ENCODE measurements at places on chromosomes 16 and 17.
A peak's percentile ranks its signal among the peaks of the same experiment; 100 is the strongest.

GRCh38 chr17:13457783-13458182 lies 143.9 kb downstream of the HS3ST3A1 start:
- no peak for DNase-seq
- H3K36me3 ChIP-seq, result no peaks in the 10 kb centered on the region
- H3K27me3 ChIP-seq, result no peaks in the 10 kb centered on the region
- H3K4me1 ChIP-seq, result no peaks in the 10 kb centered on the region
- no peak overlapping the region for H3K27ac ChIP-seq

GRCh38 chr17:35295686-35296085 lies 52.8 kb downstream of the SLFN5 start:
- H3K27ac ChIP-seq, result no peak overlapping the region
- H3K4me1 ChIP-seq, result no peaks in the 10 kb centered on the region
- no peaks in the 10 kb centered on the region for H3K36me3 ChIP-seq
- H3K4me3 ChIP-seq, result no peak overlapping the region

GRCh38 chr17:29143894-29144293 lies 36.3 kb downstream of the MYO18A start:
- H3K36me3 ChIP-seq, result no peaks in the 10 kb centered on the region
- H3K4me3 ChIP-seq, result no peak overlapping the region
- no peaks in the 10 kb centered on the region for H3K27me3 ChIP-seq
- H3K4me1 ChIP-seq, result peaks cover 33% of the 10 kb centered on the region

DNA sequence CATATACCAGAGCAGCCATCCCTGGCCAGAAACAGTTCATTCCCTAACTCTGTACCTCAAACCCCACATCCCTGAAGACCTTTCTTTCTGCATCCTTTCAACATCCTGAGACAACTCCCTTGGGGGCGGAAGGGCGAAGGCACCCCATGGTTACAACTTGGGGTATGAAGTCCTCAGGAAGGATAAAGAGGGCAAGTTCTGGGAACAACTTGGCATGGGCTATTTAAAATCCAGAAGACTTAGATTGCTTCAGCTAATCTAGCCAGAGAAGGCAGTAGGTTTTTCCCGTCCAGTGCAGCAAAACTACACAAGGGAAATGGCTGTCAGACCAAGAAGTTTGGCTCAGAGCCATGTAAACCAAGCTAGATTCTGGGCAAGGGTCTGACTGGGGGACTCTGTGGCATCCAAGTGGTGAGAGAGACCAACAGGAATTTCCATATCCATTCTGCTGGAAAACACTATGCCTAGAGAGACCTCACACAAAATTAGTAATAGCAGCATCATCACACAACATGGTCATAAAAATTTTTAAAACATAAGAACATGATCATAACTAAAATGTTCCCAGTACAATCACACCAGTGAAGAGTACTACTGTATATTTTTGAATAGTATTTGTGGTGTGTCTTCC lies 113.2 kb downstream of the CDYL2 start:
- no peak for DNase-seq
- no peaks in the 10 kb centered on the region for H3K4me1 ChIP-seq
- no peaks in the 10 kb centered on the region for H3K27me3 ChIP-seq
- no peak overlapping the region for H3K4me3 ChIP-seq

GRCh38 chr16:11051879-11052808 lies 107.8 kb downstream of the CLEC16A start:
- no peak for DNase-seq
- H3K36me3 ChIP-seq, result no peaks in the 10 kb centered on the region
- peak overlapping the region; percentile 24 for H3K27ac ChIP-seq

GRCh38 chr16:49701789-49702494 lies 154.0 kb downstream of the ZNF423 start:
- no peak for DNase-seq
- H3K27ac ChIP-seq, result no peak overlapping the region
- H3K36me3 ChIP-seq, result no peaks in the 10 kb centered on the region
- H3K27me3 ChIP-seq, result no peaks in the 10 kb centered on the region

DNA sequence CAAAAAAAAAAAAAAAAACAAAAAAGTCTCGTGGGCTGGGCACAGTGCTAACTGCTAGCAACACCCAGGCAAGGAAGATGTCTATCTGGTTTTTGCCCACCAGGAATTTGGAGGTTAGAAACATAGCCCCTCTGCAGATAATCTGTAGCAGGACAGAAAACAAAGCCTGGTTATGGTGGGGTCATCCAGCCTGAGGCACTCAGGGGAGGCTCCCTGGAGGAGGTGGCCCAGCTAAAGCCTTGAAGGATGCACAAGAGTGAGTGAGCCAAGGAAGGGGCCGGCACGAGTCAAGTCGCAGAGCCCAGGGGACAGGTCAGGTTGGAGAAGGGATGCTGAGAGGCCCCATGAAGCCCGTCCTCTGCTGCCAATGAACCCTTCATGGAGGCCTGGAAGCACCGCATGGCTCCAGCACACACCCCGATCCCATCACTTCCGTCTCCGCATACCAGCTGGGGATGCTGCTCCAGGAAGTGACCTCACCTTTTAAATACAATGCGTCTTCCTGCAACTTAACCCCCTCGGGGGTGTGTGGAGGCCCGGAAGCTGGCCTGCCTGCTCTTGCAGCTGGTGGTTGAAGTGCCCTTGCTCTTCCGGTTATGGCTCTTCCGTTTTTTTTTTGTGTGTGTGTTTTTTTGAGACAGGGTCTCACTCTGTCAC lies 86.5 kb downstream of the ENGASE start:
- H3K27me3 ChIP-seq, result no peaks in the 10 kb centered on the region
- peaks cover 5% of the 10 kb centered on the region for H3K4me1 ChIP-seq
- H3K4me3 ChIP-seq, result no peak overlapping the region

DNA sequence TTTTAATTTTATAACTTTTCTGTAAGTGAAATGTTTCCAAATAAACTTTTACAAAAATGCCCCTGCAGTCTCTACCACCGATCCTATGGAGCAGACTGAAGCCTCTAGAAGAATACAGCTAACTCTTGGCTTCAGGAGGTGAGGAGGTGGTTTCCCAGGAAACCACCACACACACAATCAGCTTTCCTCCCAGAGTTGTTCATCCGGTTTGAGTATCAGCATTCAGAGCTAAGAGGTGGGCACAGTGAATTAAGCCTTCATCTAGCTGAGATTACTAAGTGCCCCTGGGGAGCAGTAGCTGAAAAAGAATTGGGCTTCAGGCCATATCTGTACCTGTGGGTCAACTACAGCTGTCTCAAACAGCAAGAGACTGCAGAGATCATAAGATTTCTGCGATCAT lies 139.7 kb downstream of the AATF start:
- no peak overlapping the region for H3K4me3 ChIP-seq
- no peak for DNase-seq
- H3K4me1 ChIP-seq, result peaks cover 26% of the 10 kb centered on the region
- H3K27me3 ChIP-seq, result no peaks in the 10 kb centered on the region

- H3K27me3 ChIP-seq, result no peaks in the 10 kb centered on the region
- peaks cover 31% of the 10 kb centered on the region for H3K36me3 ChIP-seq
- H3K27ac ChIP-seq, result peak within 1 kb of the TSS; percentile 93
- peak; percentile 98 for DNase-seq
These were observed at the start of gene SRSF1 for GRCh38 chr17:58006924-58007780. Gene SRSF1, minus strand, starts transcription at chr17:58007246. Its CDS starts 109 bp downstream, at chr17:58007137.

DNA sequence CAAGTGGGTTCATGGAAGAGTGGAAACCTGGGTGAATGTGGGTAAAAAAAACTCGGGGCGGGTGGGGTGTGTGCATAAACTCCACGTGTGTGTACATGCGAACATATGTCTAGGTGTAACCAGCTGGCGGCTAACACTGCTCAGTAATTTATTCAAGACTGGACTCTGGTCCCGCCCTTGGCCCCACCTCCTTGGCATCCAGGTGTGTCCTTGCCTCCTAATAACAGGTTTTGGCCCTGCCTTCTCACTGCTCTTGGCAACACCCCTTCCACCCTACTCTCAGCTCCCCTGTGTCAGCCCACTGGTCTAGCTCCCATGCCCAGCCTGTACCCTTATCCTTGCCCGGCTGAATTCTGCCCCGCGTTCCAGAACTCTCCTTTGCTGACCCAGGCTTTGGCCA lies 8.3 kb downstream of the FLII start:
- no peak overlapping the region for H3K4me3 ChIP-seq
- no peak overlapping the region for H3K27ac ChIP-seq
- H3K36me3 ChIP-seq, result no peaks in the 10 kb centered on the region
- no peaks in the 10 kb centered on the region for H3K4me1 ChIP-seq

DNA sequence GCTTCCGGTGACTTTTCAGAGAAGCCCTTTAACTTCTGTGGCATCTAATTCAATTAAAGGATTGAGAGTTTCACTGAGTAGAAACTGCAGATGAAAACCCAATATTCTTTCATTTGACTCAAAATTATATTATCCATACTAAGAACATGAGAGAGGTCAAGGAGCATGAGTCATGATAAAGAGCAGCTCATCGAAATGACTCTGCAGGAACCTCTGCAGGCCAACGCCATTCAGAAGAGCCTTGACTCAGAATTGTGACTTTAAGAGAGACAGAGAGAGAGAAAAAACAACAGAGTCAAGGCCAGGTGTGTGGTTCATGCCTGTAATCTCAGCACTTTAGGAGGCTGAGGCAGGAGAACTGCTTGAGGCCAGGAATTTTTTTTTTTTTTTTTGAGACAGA lies 417.2 kb upstream of the XYLT1 start:
- no peak overlapping the region for H3K4me3 ChIP-seq
- no peaks in the 10 kb centered on the region for H3K4me1 ChIP-seq
